Activated naive CD4-positive, alpha-beta T cell treated with anti-CD3 and anti-CD28 coated beads, Interleukin-2, amount 50 U/mL, for 72 hours (primary cell): ENCODE measurements at places on chromosomes 2 and 18. TPM values are rescaled to one million over a fixed set of nuclear protein-coding genes. Genes with fewer than 3 reads are reported as not detected.

The RIT2 gene
- not detected for total RNA-seq

The DPP4 gene
- total RNA-seq, result 5.1 TPM

The MAPK4 gene
- not detected for total RNA-seq

The SCN7A gene
- not detected for total RNA-seq

The CDK5R2 gene
- not detected for total RNA-seq

The TUBA4A gene
- total RNA-seq, result 240 TPM

The RAB6C gene
- not detected for total RNA-seq

The RHOB gene
- total RNA-seq, result 7.1 TPM
